ENCODE measurements at places on chromosomes 1 and 21.

- no peak for DNase-seq
Observed at GRCh38 chr1:5812295-5812694, 179.9 kb downstream of the NPHP4 start.

DNA sequence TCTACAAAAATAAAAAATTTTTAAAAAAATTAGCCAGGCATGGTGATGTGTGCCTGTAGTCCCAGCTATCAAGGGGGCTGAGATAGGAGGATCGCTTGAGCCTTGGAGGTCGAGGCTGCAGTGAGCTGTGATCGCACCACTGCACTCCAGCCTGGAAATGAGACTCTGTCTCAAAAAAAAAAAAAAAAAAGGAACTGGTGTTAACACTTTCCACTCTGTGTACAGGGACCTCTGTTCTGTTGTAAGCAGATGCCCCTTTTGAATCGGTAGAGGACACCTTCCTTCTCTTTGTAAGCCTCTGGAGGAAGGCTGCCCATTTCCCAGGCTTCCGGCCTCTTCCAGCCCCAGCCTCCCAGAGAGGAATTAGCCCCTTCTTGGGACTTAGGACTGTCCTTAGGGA lies 7.3 kb upstream of the C1orf210 start:
- DNase-seq: no peak

- no peak for DNase-seq
Observed at GRCh38 chr1:169565335-169566271, 20.7 kb downstream of the F5 start.

- no peak for DNase-seq
Observed at GRCh38 chr1:201876148-201876818, 12.4 kb upstream of the SHISA4 start.

GRCh38 chr21:44542716-44543115 lies 2.7 kb upstream of the KRTAP10-1 start:
- DNase-seq: no peak

DNA sequence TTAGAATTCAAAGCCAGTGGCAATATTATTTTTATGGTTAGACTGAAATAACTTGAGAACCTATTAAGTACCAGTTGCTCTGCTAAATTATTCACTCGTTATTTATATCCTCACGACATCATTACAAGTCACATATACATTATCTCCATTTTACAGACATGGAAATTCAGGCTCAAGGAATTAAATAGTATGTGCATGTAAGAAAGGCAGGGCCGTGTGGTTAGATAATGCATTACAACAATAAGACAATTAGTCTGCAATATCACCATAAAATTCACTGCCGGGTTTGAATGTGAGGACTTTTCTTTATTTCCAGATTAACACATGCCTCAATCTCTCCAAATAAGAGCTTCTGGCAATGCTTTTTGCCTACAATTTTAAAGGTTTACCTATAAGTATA lies 523.4 kb downstream of the PTBP2 start:
- no peak for DNase-seq

DNA sequence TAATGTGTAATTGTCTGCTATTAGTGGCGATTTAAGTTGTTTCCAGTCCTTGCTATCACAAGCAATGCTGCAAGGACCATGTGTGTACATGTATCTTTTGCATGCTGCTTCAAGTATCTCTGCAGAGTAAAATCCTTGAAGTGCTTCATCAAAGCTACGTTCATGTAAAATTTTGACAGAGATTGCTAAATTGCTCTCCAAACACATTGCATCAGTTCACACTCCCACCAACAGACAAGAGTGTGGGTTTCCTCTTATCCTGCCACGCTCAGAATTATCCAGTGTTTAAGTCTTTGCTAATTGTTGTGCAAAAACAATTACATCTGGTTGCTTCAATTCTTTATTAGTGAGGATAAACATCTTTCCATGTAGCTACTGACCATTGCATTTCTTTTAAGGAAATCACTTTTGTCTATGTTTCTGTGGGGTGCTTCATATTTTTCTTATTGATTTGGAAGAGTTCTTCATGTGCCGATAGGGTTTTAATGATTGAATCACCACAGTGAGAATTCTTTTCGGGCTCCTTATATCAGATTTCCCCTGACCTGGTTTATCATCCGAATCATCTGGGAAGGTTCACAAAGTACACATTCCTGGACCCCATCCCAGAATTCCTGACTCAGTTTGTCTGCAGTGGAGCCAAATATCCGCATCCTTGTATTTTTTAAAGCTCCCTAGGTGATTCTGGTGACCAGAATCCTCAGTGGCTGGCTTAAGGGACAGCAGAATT lies 56.3 kb upstream of the GALNT2 start:
- DNase-seq: no peak

DNA sequence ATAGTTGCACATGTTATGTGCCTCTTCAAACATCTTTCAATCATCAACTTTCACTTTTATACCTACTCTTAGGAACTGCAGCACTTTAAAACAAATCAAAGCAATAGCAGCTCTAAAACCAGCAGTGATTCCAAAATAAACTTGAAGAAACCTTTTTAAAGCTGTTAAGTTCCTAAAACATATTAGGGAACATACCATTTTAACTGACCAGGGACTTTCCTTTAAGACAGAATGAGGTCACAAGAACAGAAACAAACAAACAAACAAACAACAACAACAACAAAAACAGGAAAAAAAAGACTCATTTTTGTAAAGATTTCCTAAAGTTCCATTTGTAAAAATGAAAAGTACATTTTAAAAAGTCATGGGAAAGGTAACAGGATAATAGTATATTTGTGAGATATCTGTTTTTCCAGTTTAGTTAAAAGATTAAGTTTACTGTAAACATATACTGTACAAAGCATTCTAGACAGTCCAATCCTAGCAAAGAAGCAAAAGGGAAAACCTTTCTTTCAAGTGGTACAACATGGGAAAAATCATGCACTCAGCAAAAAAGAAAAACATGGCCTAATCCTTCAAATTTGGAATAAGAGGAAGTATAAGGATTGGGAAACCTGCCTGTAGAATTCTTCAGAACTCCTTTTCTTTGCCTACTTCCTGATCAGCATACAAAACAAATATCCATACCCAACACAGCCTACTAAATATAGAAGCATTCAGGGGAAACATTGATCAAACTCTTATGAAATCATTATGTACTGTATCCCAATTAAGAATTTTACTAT lies 45.5 kb downstream of the EPS15 start:
- DNase-seq: no peak

- no peak for DNase-seq
Observed at GRCh38 chr1:211951856-211952255, 83.5 kb downstream of the INTS7 start.

GRCh38 chr1:88648706-88649105 lies 35.4 kb upstream of the PKN2 start:
- DNase-seq: no peak

DNA sequence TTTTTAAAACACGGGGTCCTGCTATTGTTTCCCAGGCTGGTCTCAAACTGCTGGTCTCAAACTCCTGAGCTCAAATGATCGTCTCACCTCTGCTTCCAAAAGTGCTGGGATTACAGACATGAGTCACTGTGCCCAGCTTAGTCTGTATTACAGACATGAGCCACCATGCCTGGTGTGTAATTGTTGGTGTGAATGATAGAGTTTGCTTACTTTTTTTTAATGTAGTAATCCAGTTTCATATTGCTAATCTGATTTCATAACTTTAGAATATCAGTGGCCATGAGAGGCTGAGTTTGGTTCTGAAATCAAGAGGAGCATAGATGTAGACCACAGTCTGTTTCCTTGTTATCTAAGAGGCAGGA lies 3.4 kb downstream of the EPB41 start:
- DNase-seq: no peak

Data from NCI-H187 (cell line).